ENCODE measurements at places on chromosomes 13 and 19. TPM values are rescaled to one million over a fixed set of nuclear protein-coding genes. Genes with fewer than 3 reads are reported as not detected.

DNA sequence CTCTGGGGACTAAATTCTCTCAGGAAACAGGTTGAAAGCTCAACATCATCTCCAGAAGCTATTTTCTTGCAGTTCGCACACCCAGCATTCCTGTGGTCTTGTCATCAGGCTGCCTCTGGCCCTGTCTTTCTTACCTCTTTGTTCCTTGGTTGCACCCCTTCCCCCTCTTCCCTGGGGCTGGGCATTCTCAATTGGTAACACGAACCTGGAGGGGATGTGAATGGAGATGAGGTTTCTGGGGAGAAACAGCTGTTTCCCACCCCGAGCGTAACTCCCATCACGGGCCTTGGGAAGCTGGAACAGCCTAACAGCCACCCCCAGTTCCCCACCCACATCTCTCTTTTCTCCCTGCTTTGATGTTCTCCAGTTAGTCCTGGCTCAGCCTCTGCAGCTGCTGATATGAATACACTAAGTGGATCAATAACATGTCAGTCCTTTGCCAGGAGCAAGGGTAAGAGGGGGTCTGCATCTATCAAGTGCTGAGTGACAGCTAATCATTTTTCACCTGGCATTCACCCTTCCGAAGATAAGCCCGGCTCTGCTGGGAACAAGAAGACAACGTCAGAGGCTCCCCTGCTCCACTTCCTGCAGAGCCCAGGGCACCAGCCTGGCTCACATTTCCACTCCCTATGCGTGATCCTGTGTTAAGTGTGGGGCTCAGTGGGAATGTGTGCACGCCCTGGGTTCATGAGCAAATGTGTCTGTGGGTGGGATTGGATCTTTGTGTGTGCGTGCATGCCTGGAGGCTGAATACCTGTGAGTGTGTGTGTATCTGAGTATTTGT lies 74.0 kb upstream of the KCTD15 start:
- H3K27ac ChIP-seq = no peak overlapping the region
- H3K4me3 ChIP-seq = no peak overlapping the region
- H3K27me3 ChIP-seq = no peaks in the 10 kb centered on the region
- H3K36me3 ChIP-seq = no peaks in the 10 kb centered on the region

The CPAMD8 gene
- total RNA-seq = 0.79 TPM

The SLC25A41 gene
- 0.16 TPM for total RNA-seq

GRCh38 chr19:58284199-58284598 lies 5.4 kb downstream of the ZNF8 start:
- no peaks in the 10 kb centered on the region for H3K4me1 ChIP-seq
- H3K27me3 ChIP-seq = no peaks in the 10 kb centered on the region
- DNase-seq = no peak
- H3K27ac ChIP-seq = no peak overlapping the region
- peaks cover 30% of the 10 kb centered on the region for H3K36me3 ChIP-seq

- H3K36me3 ChIP-seq = no peaks in the 10 kb centered on the region
- H3K27ac ChIP-seq = no peak overlapping the region
- H3K4me3 ChIP-seq = no peak overlapping the region
- no peaks in the 10 kb centered on the region for H3K4me1 ChIP-seq
Observed at GRCh38 chr19:35341565-35342225, 6.0 kb upstream of the FFAR1 start.

The ACOD1 gene
- not detected for total RNA-seq

DNA sequence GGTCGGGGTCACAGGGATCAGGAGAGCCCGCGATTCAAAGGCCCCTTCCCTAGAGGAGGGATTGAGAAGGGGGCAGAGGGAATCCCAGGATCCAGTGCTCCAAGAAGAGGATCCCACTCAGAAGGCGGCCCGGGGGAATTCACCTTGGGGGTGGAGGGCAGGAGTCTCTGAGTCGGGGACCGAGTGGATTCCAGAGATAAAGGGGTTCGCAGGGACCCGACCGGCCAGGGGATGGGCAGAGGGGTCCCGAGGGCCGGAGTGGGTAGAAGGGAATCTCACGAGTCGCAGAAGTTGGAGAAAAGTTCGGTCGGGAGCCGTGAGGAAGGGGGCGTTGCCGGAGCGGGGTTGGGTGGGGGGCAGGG lies 261 bp downstream of the PRKD2 start:
- peak overlapping the region; percentile 66 for H3K27ac ChIP-seq
- no peaks in the 10 kb centered on the region for H3K27me3 ChIP-seq
- peak overlapping the region; percentile 74 for H3K4me3 ChIP-seq
- no peaks in the 10 kb centered on the region for H3K36me3 ChIP-seq
- peaks cover 13% of the 10 kb centered on the region for H3K4me1 ChIP-seq

The KLK2 gene
- total RNA-seq = not detected

The FBXO27 gene
- total RNA-seq = 4.5 TPM

DNA sequence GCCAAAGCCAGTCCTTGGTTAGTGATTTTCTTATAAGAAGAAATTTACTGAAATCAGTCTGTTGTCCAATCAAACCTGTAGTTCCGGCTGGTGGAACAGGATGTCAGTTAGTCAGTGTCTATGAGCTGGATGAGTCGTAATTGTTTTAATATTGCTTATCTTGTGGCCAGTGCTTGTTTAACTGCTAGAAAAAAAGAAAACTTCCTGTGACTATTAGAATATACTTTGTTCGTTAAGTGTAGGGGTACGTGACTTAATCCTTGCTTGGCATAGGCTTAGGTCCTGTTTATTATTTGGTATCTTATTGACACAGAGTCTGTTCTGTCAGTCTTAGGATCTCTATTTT lies 1484.8 kb upstream of the MIR17HG start:
- H3K27ac ChIP-seq = no peak overlapping the region
- no peak for DNase-seq

The ADGRE3 gene
- total RNA-seq = not detected

The ZNF729 gene
- not detected for total RNA-seq

The TNNT1 gene
- 0.54 TPM for total RNA-seq

- H3K4me3 ChIP-seq = no peak overlapping the region
- H3K27me3 ChIP-seq = no peaks in the 10 kb centered on the region
- no peak overlapping the region for H3K27ac ChIP-seq
- no peak for DNase-seq
- no peaks in the 10 kb centered on the region for H3K4me1 ChIP-seq
Observed at GRCh38 chr13:44318161-44318560, 55.5 kb upstream of the SERP2 start.

GRCh38 chr13:110268061-110268460 lies 38.9 kb downstream of the COL4A1 start:
- H3K4me1 ChIP-seq = no peaks in the 10 kb centered on the region
- H3K4me3 ChIP-seq = no peak overlapping the region
- H3K36me3 ChIP-seq = no peaks in the 10 kb centered on the region
- DNase-seq = no peak

The ZNF66 gene
- 2.2 TPM for total RNA-seq

The MAP4K1 gene
- total RNA-seq = 3.8 TPM

DNA sequence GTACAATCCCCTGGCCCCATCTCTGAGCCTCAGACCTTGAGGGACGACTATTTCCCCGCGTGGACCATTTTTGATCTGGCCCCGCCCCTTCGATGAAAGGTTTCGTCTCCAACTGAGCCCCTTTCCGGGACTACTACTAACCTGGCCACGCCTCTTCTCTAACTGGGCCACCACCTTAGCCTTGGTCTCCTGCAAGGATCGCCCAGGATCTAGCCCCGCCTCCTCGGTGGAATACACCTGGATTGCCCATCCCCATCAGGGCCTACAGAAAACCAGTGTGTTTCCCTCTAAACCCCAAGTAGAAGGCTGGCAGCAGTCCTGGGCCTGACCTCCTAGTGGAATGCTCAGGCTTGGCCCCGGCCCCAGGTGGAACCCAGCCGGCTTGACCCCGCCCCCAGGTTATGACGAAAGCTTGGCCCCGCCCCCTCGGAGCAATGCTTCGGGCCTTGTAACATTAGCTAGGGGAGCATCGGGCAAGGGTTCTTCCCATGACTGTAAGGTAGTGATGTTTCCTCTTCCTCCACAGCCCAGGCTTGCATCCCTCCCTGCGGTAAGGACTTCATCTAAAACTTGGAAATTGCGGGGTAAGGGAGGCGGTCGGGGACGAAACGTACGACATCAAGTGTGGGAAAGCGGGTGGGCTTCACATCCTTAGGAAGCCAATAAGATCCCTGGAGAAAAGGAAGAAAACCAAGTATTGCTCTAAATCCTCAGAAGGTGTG lies 9.1 kb downstream of the SPACA6 start:
- H3K27me3 ChIP-seq = no peaks in the 10 kb centered on the region
- DNase-seq = peak; percentile 83
- H3K4me3 ChIP-seq = peak overlapping the region; percentile 41
- H3K4me1 ChIP-seq = no peaks in the 10 kb centered on the region
- H3K36me3 ChIP-seq = no peaks in the 10 kb centered on the region
- H3K27ac ChIP-seq = peak overlapping the region; percentile 61

The RYR1 gene
- 0.28 TPM for total RNA-seq

DNA sequence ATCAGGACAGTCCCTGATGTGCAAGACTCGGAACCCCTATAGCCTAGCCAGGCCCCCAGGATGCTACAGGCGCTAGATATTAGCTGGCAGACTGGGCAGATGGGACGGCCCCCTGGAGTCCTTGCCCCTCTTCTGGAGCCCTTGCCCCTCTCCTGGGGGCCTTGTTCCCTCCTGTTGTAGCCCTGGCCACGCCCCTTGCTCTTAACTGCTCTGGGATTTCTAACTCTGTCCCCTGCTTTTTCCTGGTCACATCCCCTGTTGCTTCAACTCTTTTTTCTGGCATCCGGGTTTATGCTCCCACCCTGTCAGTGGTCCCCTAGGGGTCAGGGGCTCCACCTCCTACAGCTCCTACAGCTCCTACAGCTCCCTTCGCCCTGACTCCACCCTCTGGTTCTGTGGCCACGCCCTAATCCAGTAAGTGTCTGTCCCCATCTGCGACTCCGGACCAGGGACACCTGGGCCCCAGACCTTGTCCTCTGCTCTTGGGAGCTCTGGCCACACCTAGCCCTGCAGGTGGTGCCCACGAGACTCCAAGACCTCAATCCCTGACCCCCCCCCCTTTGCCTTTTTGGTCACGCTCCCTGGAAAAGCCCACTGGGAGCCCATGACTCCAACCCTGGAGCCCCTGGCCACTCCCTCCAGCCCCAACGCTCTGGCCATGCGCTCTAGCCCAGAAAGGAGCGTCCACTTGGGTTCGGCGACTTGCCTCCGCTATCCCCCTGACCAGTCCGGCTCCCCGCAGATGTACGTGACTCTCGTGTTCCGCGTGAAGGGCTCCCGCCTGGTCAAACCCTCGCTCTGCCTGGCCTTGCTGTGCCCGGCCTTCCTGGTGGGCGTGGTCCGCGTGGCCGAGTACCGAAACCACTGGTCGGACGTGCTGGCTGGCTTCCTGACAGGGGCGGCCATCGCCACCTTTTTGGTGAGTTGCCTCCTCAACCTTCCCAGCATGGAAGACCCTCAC lies 6.8 kb downstream of the PLPPR2 start:
- no peak for DNase-seq
- H3K4me1 ChIP-seq = no peaks in the 10 kb centered on the region
- H3K27me3 ChIP-seq = no peaks in the 10 kb centered on the region
- no peaks in the 10 kb centered on the region for H3K36me3 ChIP-seq
- no peak overlapping the region for H3K4me3 ChIP-seq

DNA sequence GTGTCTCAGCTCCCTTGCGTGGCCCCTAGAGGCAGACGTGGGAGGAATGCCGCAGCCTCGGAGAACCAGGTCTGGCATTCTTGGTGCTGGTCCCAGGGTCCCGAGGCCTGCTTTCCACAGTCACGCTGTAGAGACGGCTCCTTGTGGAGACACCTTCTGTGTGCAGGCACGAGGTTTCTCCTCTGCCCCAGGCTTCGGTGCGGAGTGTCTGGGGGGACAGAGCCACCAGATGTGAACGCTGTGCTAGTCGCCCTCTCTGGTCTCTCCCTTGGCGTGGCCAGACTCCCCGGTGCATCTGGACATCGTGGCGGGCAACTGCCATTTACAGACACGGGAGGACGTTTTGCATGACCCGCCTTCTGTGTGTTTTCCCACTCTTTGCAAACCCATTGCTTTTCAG lies 7.5 kb upstream of the TMEM255B start:
- H3K4me3 ChIP-seq = no peak overlapping the region
- DNase-seq = no peak
- no peak overlapping the region for H3K27ac ChIP-seq
- no peaks in the 10 kb centered on the region for H3K27me3 ChIP-seq
- no peaks in the 10 kb centered on the region for H3K36me3 ChIP-seq
- H3K4me1 ChIP-seq = no peaks in the 10 kb centered on the region

DNA sequence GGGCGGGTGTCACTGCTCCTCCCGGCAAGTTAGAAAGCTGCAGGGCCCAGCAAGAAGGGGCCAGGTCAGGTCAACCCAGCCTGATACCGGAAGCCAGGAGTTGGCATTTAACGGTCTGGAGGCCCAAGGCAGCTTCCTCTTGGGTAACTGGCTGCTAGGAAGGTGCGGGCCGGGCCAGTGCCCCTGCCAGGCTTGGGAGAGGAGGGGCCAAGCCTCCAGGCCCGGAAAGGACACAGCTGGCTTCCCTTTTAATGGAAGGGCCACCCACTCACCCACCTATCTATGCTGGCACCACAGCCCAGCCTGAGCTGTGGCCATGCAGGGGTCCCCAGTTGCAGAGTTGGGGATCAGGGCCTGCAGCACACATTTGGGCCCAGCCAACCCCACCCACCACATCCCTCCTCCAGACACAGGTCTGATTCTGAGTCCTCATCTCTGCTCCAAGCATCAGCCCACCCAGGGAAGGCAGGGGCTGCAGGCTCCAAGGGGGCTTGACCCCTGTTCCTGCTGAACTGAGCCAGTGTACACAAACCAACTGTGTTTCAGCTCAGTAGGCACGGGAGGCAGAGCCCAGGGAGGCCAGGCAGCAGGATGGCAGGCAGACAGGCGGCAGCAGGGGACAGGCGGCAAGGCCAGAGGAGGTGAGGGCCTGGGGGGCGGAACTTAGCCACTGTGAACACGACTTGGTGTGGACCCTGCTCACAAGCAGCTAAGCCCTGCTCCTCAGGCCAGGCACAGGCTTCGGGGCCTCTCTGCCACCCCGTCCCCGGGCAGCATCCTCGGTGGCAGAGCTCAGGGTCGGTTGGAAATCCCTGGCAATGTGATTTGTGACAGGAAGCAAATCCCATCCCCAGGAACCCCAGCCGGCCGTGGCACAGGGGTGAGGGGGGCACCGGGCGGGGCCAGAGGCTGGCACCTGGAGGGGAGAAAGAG lies 40.8 kb downstream of the ZSWIM4 start:
- H3K27ac ChIP-seq = peak overlapping the region; percentile 74
- DNase-seq = no peak
- H3K36me3 ChIP-seq = no peaks in the 10 kb centered on the region
- peak overlapping the region; percentile 3 for H3K4me3 ChIP-seq
- H3K27me3 ChIP-seq = no peaks in the 10 kb centered on the region

GRCh38 chr13:47726394-47726793 lies 274.7 kb downstream of the SUCLA2 start:
- no peaks in the 10 kb centered on the region for H3K27me3 ChIP-seq
- no peak for DNase-seq
- H3K27ac ChIP-seq = no peak overlapping the region
- no peaks in the 10 kb centered on the region for H3K36me3 ChIP-seq

Data from pancreas (tissue), 10 donors.